ENCODE measurements at places on chromosomes 3 and 15.

- no peak for DNase-seq
Measured at GRCh38 chr15:34650177-34650576, 66.7 kb upstream of the GOLGA8B start.

- no peak for DNase-seq
Measured at GRCh38 chr3:168431491-168431890, 335.8 kb upstream of the GOLIM4 start.

DNA sequence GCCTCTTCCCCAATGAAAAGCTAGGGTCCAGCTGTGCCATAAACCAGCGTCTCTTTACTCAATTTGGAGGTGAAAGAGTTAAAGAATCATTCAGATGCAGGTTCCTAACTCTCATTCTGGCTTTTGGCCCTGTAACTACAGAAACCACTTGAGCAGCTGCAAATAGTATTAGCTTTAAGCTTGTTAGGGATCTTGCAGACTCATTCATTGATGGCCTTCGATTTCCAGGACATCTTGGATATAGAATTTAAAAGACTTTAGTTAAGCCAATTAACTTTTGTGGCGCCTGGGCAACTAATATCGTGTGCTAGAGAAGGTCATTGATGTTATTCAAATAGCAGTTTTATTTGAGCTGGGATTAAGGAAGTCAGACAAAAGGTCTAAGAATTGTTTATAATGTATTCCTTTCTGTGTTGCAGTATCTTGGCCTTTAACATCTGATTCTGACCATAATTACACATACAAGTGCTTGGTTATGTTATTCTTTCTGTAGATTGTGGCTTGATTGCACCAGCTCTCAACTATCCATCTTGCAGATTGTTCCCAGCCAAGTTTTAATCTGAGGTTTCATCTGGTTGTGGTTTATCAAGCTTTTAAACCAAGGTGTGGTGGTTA is 185.3 kb downstream of the CACNA2D3 start:
- no peak for DNase-seq

- no peak for DNase-seq
Measured at GRCh38 chr3:11653298-11654055, 9.8 kb upstream of the VGLL4 start.

DNA sequence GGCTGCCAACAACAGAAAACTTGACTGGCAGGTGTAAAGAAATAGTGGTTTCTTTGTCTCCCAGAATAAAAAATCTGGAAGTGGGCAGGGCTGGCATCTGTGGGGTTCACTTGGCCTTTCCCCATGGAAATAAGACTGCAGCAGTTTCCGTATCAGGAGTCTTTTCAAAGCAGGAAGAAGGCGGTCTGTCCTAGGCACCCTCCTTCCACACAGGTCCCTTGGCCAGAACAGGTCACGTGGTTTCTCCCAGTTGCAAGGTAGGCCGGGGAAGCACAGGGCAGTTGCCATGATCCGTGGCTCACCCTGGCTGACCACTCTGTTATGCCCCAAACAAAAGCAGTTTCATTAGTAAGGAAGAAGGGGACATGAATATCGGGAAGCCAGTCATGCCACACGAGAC is 45.4 kb downstream of the ZDHHC19 start:
- DNase-seq, result no peak

DNA sequence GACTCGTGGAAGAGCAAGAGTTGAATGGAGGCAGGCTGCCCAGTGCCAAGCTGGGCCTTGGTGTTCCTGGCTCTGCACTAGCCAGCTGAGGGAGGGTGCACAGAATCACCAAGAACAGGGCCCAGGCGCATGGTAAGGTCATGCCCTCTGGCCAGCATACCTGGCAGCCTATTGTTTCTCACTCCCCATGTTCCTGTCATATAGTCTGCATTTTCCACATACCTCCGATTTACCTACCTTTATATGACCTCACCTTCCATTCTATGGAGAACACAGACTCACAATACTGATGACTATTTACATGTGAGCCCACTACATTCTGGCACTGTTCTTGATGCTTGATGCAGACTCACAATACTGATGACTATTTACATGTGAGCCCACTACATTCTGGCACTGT is 5.4 kb downstream of the CLEC3B start:
- DNase-seq, result no peak

- DNase-seq, result no peak
Measured at GRCh38 chr3:44989636-44990373, 13.8 kb downstream of the EXOSC7 start.

- DNase-seq, result no peak
Measured at GRCh38 chr15:57432141-57432741, 55.9 kb downstream of the CGNL1 start.

DNA sequence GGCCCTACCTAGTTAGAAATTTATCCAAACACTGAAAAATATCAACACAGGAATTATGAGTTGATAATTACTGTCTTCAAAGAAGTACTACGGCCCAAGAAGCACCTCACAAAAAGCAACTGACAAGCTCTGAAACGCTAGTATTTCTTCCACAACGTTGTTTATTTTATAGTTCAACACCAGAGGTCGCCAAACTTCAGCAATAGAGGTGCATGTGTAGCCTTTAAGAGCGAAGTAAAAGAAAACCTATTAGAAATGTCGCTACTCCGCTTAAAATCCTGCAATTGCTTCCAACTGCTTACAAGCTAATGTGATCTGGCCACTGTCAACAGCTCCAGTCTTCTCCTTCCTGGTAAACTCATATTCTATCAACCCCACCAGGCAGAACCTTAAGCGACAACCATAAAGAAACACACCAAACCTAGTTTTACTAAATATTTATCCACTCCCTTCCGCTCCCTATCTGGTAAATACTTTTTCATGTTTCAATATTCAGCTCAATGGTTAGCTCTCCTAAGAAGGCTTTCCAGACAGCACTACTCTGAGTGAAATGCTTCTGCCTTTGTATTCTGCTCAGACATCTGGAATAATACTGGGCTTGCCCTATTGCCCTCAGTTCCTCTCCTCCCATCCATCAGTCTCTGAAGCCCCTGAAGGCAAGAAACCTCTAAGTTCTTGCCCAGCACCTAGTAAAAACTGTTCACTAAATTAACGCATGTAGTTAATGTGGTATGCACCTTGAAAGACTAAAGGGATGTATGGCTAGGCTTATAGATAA is 110.2 kb downstream of the NR1I2 start:
- DNase-seq, result no peak

DNA sequence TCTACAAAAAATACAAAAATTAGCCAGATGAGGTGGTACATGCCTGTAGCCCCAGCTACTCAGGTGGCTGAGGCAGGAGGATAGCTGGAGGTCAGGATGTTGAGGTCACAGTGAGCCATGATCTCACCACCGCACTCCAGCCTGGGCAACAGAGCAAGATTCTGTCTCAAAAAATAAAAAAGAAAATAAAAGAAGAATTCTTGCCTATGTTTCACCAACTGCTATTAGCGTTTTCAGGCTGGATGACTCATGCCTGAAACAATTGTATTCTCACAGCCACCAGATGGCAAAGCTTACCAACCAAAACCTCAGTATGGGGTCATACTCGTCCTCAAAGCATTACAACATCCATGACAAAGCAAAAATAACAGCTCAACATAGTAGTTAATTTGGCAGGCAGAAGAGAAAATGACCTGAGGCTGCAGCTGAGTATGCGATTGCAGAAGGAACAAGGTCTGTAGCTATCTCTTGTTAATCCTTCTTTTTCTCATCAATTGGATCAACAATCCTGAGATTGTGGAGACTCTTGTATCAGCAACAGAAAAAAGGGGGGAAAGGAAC is 52.2 kb downstream of the TP53BP1 start:
- DNase-seq, result peak; percentile 68

DNA sequence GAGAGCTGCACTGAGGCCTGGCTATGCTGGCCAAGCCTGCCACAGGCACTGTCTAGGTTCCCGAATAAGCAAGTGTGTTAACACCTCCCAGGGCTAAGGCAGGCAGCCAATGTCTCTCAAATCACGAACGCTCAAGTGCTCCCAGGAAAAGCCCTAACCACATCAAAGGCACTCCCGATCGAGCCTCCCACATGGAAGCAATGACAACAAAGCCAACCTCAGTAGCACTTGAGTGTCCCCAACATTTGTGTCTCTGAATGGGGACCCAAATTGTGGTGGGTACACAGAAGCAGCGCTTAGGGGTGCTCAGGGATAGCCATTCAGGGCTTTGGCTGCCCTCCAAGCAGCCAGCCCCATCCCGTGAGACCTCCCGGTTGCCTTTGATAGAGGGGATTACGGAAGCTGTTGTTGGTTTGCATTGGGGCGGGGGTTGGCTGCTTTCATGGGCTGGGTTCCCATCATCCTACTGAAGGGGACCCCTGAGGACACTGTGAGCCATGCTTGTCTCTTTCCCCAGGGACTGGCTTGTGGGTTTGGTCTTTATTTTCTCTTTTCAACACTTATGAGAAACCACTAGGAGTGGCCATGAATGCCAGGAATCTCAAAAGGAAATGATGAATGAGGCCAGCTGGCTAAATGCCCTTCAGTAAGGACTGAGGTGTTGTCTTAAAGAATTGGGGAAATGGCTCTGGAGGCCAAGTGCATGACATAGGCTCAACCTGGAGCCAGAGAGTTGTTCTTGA is 234.1 kb upstream of the FEZF2 start:
- no peak for DNase-seq

DNA sequence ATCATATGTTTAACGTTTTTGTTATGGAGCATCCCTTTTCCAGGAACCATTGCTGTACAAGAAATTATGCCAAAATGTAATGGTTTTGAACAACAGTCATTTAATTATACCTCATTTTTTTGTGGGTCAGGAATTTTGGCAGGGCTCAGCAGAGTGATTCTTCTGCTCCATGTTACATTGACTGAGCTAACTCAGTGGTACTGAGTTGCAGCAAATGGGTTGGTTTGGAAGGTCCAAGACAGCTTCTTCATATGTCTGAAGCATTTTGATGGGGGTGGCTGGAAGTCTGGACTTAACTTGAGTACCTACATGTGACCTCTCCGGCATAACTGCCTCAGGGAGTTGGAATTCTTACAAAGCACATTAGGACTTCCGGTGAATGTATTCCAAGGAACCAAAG is 26.0 kb upstream of the CMC1 start:
- DNase-seq, result no peak

- DNase-seq, result no peak
Measured at GRCh38 chr3:112407214-112407887, 74.4 kb downstream of the CD200 start.

DNA sequence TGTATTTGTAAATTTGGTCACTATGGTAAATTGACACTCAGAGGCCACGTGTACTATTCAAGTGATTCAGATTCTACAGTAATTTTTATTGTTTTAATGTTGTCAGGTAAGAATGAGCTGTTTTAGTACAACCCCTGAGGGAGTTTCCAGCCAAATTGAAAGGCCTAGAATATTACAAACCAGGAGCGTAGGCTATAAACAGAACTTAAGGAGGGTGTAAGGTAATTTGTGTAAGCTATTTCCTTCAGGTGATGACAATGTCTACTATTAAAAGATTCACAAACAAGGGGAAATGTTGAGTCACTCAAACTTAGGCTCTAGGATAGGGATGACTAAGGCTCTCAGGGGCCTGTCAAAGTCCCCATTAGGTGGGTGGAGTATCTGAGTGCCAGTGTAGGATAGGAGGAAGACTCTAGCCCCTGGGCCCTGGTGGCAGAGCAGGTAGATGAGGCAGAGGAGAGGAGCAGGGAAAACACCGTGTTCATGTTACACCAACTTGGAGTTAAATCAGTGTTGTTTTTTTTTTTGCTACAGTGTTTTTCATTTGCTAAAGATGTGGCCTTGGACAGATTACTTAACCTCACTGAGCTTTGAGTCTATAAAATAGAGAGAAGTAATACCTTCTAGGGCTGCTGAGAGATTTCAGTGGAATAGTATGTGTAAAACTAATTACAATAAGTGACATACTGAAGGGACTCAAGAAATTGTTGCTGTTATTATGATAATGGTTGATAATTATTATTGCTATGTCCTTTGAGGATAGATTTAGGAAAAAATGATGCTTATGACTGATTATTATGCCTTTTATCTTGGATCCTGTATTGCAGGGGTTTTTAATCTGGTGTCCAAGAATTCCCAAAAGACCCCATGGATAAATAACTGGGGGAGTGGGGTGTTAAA is 10.3 kb downstream of the TM4SF1 start:
- DNase-seq, result no peak

- DNase-seq, result no peak
Measured at GRCh38 chr15:51341366-51342226, at the start of gene GLDN. Gene GLDN (plus strand): TSS chr15:51341655. CDS start chr15:51341685, 30 bp downstream.

DNA sequence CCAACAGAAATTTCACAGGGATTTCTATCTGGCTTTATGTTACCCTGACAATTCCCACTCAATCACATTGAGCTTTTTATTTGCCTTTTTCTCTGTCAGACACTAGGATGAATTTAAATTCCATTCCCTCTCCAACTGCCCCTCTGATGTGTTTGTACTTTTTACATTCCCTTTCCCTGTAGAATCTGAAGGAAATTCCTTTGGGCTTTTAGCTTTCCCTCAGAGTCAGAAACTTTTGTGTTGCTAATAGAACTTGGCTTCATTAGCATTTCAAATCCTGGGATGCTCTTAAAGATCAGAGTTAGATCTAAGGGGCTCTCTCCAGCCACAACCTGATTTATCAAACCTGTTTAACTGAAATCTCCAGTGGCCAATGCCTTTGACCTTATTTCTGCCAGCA is 7.9 kb upstream of the RARB start:
- no peak for DNase-seq

- peak; percentile 67 for DNase-seq
Measured at GRCh38 chr3:130894130-130894985, 474 bp downstream of the ATP2C1 start.

DNA sequence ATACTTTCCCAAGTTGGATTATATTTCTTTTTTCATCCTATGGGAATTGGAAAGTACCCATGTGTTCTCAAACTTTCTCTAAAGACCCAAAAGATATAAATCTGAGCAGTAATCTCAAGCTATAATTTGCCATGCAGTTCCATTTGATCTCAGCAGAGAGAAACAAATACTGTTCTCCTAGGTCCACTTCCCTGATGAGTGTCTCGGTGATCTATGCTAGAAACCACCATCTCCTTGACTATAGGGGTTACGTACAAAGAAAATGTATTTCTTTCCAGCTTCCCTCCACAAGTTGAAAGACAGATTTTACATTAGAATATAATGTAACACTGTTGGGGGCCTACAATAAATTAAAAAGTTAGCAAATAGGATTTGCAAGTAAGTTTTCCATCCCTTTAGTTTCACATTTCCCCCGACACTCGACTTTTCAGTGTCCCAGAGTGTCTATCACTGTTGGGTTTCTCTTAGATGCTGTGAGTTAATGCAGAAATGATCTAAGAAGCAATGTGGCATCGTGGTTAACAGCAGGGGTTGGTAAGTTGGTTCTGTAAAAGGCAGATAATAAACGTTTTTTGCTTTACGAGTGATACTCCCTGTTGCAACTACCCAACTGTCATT is 465.1 kb upstream of the CFAP20DC start:
- no peak for DNase-seq

DNA sequence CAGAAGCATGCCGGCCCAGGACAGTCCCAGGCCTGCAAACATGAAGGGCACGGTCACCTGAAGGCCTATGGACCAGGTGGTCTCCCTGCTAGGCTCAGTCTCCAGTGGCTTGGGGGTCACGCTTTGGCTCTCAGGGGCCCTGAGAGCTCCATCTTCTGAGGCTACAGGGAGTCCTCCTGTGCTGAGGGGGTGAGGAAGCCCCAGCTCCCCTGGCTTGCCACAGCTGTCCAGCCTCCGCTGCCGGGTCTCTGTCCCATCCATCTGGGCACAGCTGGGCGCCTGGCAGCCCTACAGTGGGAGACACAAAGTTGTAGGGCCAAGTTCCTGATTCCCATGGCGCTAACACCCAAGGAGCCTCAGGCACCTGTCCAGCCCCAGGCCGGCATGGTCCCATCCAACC is 16.0 kb downstream of the SLC41A3 start:
- DNase-seq, result no peak

GRCh38 chr15:83396101-83396500 is 51.0 kb upstream of the SH3GL3 start:
- no peak for DNase-seq

- no peak for DNase-seq
Measured at GRCh38 chr3:124496061-124496460, 234.2 kb upstream of the UMPS start.

Measured in sigmoid colon (tissue), 7 donors.